ENCODE measurements at places on chromosomes 11 and 22.

GRCh38 chr11:16612566-16613261 lies 125.7 kb upstream of the C11orf58 start:
- DNase-seq = no peak

GRCh38 chr11:28542561-28542960 lies 434.4 kb downstream of the METTL15 start:
- DNase-seq = no peak

DNA sequence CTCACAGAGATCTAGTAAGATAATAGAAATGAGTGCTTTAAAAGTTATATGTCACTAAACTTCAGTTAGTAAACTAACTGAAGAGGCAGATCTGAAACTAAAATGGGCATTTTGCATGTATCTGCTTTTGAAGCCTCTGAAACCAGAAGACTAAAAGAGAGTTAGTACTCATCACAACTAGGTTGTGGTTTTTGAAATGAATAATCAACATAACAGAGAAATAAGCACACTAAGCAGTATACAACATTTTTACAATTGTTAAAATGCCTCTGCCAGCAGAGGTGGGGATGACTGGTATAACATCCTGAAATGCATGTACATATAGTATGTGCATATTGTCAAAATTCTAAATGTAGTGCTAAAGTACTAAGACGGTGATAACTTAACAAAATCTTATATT lies 564.5 kb downstream of the DLG2 start:
- DNase-seq = no peak

DNA sequence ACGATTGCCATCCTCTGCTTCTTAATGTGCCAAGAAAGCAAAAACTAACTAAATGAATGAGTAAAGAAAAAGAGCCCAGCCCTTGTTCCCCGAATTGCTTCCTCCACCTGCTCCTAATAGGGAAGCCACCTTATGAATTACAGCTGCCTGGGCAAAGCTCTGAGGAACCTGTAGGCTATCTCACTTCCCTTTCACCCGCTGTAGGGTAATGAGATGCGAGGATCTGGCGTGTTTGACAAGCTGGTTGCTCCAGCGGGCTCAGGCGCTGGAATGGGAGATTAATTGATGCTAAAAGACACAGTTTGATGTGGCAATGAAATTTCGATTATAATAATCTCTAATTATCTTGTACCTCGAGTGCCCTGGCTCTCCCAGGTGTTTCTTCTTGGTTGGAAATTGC lies 256.4 kb downstream of the NTM start:
- DNase-seq = no peak

DNA sequence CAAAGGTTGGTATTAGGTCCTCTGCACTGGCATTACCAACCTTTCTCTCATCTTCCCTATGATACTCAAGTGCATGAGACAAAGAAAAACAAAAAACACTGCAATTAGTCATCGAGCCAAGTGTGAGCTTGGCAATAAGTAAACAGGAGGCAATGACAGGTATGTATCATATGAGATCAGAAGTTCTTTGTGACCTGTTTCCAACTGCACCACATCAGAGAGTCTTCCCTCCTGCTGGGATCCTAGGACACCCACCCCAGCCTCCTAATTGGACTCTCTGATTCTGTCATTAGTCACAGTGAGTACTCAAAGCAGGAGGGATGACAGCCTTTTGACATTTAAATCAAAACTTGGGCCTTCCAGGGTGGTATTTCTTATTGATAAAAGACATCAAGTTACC lies 7.8 kb upstream of the JAML start:
- no peak for DNase-seq

DNA sequence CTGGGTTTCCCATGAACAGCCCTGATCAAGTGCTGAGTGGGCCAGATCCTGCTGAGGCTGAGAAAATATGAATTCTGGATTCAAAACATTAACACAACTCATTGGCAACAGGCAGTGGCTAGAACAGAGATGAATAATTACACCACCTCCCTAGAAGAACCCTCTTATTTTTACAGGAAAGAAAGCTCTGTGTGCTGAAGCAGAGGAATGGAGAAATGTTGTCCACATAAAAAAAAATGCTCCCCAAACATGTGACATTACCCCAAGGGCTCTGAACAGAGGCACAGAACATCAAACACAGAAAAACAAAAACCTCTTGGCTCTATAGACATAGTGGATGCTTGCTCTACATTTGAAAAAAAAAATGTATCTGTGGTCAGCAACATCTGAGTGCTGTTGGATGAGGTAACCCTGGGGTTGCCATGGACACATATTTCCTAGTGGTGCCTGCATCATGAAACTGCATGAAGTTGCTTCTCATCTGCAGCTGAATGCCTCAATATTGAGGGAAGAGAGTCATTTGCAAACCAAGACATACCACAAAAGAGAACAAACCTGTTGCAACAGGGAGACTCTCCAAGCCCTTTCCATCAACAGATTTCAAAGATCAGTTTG lies 98.8 kb downstream of the SNX19 start:
- no peak for DNase-seq

GRCh38 chr11:94417386-94417987 lies 16.3 kb upstream of the GPR83 start:
- no peak for DNase-seq
